Stimulated activated CD4-positive, alpha-beta T cell treated with anti-CD3 and anti-CD28 coated beads, TNF-alpha, amount 100 ng/mL, for 48 hours (primary cell): ENCODE measurements at places on chromosomes 2 and 18.

DNA sequence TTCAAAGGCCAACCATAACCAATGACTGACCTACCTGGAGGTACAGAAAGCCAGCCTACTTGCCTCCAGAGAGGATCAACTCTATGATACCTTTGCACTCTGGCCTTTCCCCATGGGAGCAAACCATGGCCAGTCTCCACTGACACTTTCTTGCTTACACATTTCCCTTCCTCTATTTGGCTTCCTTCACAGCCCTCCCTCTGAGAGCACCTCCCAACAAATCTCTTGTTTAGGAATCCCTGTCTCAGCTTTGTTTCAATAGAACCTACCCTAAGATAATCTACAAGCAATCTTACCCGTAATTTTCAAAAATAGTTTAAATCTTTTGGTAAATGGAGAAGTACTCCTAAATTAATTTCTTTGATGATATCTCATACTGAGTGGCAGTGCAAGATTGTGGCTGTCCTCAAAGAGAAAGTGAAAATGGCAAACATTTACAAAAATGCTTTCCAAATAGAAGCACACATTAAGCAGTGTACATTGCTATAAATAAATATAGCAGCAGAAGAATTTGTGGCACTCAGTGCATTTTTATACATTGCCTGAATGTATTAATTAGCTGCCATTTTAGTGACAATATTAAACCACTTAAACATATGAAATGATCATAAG is 140.6 kb downstream of the CCDC148 start:
- no peak for DNase-seq

DNA sequence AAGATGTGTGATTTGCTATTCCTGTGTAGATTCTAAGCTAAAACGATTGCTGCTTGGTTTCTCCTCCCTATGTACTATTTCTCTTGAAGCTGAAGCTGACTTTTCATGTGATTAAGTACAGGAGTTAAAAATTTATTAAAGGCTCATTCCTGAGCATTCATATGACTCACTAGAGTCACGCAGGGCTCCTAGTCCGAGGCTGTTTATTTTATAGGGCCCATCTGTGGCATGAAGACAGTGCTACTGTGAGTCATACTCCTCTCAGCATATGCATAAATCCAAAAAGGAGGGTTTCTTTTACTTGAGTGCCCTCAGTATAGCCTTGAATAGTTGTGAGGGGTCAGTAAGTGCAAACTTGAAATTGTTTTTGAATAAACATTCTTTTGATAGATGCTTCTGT is 378.8 kb downstream of the PTPRM start:
- DNase-seq, result no peak

DNA sequence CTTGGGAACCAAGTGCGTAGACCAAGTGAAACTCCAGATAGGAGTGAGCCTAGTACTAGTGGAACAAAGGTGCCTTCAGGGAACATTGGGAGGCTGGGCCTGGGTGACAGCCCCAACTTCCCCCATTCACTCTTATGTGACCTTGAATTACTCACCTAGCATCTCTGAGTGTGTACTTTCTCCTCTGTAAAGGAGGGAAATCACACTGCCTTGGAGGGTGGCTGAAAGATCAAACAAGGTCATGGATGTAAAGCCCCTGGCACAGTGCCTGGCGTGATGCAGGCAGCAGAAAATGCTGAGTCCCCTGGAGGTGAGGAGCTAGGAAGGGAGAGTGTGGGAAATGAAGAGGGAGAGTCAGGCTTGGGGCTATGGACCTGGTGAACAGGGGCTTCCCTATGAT is 45.9 kb downstream of the MARCO start:
- no peak for DNase-seq

GRCh38 chr18:36406805-36407204 is 109.3 kb downstream of the FHOD3 start:
- DNase-seq, result no peak

- no peak for DNase-seq
Observed at GRCh38 chr18:3902676-3903075, 452.7 kb downstream of the TGIF1 start.

- DNase-seq, result no peak
Observed at GRCh38 chr2:218963601-218964000, 4.1 kb downstream of the CDK5R2 start.

DNA sequence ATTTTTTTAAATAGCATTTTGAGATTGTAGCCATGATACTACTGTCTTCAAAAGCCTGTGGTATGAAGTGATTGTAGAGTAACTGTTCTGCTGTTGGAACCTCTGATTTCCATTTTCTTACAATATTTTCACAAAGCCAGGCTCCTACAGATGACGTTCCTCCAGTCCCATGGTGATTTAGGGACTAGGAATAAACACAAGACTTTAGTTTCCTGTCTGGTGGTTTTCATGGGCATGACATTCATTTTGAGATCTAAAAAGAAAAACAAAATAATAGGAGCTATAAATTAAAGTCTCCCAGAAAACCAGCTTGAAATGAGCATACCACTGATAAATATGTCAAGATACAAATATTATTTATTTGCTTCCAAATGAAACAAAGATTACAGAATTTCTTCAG is 1223.5 kb upstream of the CELF4 start:
- DNase-seq, result no peak

- DNase-seq, result no peak
Observed at GRCh38 chr2:55006306-55006705, 43.9 kb downstream of the RTN4 start.
